ENCODE measurements at places on chromosomes 1 and 21.

- no peak for DNase-seq
These were observed 15.8 kb downstream of the AGT start for GRCh38 chr1:230698130-230698529.

GRCh38 chr1:230745071-230745470 lies 2.1 kb upstream of the CAPN9 start:
- DNase-seq: peak; percentile 4

GRCh38 chr1:48889082-48889481 lies 112.4 kb upstream of the BEND5 start:
- DNase-seq: no peak

- DNase-seq: no peak
These were observed 39.6 kb downstream of the UBASH3A start for GRCh38 chr21:42443181-42443785.

DNA sequence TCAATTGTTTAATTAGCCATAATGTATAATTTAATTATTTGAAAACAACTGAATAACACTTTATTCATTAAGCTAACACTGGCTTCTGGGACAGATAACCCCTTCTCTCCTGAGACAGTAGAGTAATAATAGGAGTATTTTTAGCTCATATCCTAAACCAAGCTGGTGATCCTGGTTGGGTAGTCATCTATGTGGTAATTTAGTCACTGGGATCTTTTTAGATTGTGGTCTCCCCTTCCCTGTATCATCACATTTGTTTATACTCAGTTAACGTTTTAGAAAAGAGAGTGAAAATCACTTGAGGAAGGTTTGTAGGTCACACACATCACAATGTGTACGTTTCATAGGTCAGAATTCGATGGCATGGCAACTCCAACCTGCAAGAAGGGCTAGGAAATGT lies 1356.6 kb upstream of the ADGRL2 start:
- DNase-seq: no peak

DNA sequence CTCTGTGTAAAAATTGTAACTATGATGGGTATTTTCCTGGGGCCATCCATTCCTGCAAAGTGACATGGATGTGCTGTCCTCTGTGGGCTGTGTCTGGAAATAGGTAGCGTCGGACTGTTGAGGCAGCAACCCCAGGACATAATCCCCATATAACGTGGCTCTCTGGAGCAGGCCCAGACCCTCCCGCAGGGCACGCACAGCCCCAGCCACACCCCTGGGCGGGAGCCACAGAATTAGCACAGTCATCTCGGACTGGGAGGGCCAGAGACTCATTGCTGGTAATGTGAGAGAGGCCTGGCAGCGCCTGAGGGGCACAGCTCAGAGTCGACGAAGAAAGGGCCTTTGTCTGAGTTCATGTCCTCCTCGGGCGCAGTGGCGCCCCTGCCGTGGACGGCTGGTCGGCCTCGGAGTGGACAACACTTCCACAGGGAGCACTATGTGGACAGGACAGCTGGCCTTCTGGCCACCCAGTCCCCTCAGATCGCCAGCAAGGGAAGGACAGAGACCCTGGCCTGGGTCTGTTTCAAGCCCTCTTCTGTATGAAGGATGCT lies 20.1 kb downstream of the SIM2 start:
- no peak for DNase-seq

GRCh38 chr1:51941528-51941927 lies 49.0 kb downstream of the RAB3B start:
- no peak for DNase-seq
